ENCODE measurements at places on chromosomes 7 and 10. TPM values are rescaled to one million over a fixed set of nuclear protein-coding genes. Genes with fewer than 3 reads are reported as not detected.

The TMEM254 gene
- total RNA-seq = 10.1 TPM

The AKR1C2 gene
- 3.7 TPM for total RNA-seq

The SFRP5 gene
- total RNA-seq = not detected

The CPA2 gene
- not detected for total RNA-seq

The ANTXRL gene
- total RNA-seq = not detected

The RET gene
- 0.08 TPM for total RNA-seq

The PODXL gene
- 1.1 TPM for total RNA-seq

The SPDYE2B gene
- total RNA-seq = not detected

All from epithelial cell of alveolus of lung (primary cell).